ENCODE measurements at places on chromosomes 3 and 15.

- DNase-seq, result no peak
These were observed 311.1 kb upstream of the THBS1 start for GRCh38 chr15:39269821-39270220.

GRCh38 chr3:119350114-119350513 is 55.9 kb downstream of the ARHGAP31 start:
- no peak for DNase-seq

GRCh38 chr3:34196914-34197313 is 398.5 kb downstream of the PDCD6IP start:
- DNase-seq, result no peak

DNA sequence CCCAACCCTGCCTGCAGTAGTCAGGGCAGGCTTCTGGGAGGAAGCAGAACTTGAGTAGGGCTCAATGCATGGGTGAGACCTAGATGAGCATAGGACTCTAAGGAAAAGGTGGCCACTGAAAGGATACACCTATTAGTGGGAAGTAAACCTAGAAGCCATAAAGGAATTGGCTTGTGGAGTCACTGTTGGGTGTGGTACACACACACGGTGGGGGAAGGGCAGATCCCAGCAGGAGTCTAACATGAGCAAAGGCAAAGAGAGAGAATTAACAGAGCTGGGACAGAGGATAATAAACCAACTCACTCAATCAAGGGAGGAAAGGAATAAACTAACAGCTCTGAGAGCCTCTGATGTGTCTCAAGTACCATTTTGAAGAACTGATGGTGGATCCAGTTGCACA is 23.1 kb downstream of the DAPK2 start:
- DNase-seq, result no peak

- no peak for DNase-seq
These were observed 68.4 kb downstream of the MGLL start for GRCh38 chr3:127753898-127754410.

DNA sequence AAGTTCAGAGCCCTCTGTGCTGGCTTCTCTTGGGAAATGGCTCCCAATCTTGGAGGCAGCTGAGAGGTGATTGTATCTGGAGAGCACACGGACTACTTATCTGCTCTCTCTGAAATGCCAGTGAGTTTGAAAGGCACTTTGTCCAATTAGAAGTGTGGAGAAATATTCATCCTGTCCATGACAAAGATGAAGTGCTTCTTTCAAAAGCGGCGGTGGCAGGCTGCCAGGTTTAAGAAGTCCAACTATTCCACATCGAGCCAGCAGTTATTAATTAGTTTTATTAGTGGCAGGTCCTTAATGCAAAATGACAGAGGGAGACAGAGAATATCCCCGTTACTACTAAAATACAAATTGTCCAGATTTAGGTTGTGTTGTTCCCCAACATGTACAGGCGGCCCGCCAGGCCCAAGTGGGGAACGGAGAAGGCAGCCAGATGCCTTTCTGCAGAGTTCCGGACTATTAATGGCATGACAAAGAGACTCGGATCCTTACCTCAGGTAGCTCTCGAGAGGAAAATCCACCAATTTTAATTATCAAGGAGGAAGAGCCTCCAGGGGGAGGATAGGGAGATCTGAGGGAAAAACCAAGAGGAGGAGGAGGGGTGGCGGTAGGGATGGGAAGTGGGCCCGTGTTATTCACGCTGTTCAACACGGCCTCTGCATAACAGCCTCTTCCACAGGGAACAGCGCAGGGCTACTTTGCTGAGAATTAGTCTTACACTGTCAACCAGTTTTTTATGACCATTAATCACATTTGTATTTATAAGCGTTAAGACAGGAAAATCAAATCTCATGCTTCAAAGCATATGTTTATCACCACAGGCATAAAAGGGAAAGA is 42.0 kb downstream of the RORA start:
- no peak for DNase-seq

- no peak for DNase-seq
These were observed 37.2 kb upstream of the SLCO2A1 start for GRCh38 chr3:134066651-134067530.

DNA sequence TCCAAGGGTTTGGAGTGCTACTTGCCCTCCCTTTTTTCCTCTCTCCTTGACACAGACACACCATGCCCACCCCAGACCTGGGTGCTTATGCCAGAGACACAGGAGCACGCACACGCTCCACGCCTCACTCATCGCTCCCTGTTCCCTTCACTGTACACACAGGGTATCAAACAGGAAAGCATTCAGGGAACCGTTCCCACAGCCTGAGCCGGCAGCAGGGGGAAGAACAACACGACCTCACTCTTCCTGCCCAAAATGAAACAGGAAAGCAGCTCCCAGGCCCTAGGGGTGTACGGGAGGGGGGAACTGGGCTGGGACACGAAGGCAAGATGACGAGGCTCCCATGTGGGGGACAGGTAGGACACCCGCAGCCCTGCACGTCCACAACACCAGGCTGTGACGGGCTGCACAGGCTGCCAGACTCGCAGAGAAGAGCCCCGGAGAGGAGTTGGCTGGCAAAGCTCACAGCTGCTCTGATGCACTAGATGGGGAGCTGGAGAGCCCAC is 11.2 kb downstream of the DLL4 start:
- no peak for DNase-seq

All from AG08395 (cell line).